ENCODE measurements at places on chromosomes 3 and 15.

DNA sequence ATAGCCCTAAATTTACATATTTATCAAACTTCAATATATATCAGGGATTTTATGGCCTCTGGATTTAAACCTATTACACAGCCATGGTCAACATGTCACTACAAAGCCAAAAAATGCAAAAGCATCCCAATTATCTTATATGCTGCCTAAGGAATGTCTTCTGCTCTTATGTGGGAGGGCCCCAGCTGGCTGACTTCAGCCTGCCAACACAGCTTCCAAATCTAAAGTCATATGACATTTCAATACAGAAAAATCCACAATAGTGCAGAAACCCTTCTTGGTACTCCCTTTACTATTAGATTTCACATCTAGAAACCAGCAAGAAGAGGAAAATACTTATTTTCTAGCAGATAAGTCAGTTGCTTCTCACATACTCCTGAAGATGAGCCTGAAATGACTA is 6.4 kb downstream of the PFN2 start:
- no peak for DNase-seq

GRCh38 chr15:84975871-84976351 is 5.7 kb upstream of the PDE8A start:
- DNase-seq, result no peak

DNA sequence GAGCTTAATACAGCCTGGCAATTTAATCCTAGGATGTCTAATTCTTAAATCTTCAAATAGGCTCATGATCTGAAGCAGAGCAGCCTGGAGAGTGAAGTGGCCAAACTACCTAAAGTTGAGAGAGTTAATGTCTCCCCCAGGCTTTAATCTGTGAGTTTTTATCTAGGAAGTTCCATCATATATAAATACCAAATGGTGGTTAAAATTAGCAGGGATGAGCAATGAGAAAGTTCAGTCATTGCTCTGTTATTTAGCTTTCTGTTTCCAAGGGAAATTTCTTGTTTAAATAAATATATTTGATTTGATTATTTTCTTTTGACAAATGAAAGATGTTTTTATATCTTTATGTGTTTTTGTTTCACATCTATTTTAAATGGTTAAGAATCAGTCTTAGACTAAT is 274.4 kb upstream of the UMPS start:
- DNase-seq, result no peak

- peak; percentile 68 for DNase-seq
Observed at GRCh38 chr15:41423979-41424659, 7.2 kb downstream of the RTF1 start.

- DNase-seq, result no peak
Observed at GRCh38 chr15:62472616-62473299, 307.7 kb upstream of the C2CD4B start.

GRCh38 chr3:71465371-71466036 is 118.0 kb downstream of the FOXP1 start:
- DNase-seq, result no peak

GRCh38 chr3:150797155-150797554 is 34.2 kb upstream of the SIAH2 start:
- DNase-seq, result peak; percentile 38

DNA sequence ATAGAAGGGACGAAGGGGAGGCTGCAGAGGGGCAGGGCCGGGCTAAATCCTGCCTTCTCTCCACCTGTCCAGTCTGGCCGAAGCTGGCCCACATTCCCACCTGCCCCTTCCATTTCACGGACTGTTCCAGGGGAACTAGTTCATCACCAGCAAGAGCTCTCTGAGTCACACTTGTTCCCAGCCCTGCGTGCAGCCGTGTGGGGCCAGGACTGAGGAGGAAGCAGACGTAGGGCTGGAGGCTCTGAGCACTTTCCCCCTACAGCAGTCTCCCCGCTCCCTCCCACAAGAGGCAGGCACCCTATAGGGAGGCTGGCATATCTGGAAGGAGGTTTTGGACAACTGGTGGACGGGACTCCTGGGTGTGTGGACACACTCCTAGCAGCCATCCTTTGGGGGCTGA is 3.0 kb downstream of the ITIH4 start:
- DNase-seq, result no peak

DNA sequence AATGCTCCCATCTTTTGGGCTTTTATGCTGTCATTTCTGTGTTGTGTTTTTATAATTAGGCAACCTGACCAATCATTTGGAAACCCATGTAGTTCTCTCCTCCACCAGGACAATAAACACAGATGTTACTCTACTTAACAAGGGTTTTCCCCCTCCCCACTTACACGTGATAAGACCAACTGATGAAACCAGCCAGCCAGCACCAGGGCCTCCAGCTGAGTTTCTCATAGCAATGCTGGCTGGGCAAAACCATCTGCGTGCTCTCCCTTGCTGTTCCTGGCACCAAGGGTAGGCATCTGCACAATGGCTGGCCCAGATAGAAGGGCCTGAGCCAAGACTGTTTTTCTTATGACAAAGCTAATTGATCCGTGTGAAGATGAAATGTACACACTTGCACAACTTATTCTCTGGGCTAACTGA is 310.4 kb downstream of the PLCL2 start:
- DNase-seq, result peak; percentile 74

DNA sequence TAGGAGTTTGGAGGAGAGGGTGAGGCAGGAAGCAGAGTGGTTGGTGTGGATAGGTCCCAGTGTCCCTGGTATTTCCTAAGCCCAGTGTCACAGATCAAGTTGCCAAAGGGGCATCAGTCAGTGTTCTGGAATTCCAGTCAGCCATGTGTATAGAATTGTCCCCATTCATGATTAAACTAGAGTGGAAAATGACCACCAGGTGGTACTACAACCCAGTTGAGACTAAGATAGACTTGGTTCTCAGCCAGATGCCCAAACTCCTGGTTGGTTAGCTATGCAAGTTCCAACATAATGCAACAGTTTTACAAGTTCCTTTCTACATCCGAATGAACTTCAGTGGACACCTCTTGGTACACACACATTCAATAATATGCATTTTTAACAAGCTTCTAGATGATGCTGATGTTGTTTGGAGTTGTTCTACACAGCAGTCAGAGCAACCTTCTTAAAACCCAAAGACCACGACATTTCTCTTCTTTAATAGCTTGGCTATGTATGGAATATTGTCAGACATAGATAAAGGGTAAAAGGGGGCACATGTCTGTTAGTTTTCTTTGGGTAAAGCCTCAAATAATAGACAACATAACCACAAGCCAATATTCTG is 8.4 kb upstream of the ATR start:
- DNase-seq, result peak; percentile 44

All from activated CD4-positive, alpha-beta T cell treated with anti-CD3 and anti-CD28 coated beads, Interleukin-2, amount 50 U/mL, for 16 hours (primary cell).